ENCODE measurements at places on chromosomes 7 and 10.
A peak's percentile ranks its signal among the peaks of the same experiment; 100 is the strongest.

- no peak for DNase-seq
Observed at GRCh38 chr10:115649217-115649616, 556.1 kb downstream of the ATRNL1 start.

DNA sequence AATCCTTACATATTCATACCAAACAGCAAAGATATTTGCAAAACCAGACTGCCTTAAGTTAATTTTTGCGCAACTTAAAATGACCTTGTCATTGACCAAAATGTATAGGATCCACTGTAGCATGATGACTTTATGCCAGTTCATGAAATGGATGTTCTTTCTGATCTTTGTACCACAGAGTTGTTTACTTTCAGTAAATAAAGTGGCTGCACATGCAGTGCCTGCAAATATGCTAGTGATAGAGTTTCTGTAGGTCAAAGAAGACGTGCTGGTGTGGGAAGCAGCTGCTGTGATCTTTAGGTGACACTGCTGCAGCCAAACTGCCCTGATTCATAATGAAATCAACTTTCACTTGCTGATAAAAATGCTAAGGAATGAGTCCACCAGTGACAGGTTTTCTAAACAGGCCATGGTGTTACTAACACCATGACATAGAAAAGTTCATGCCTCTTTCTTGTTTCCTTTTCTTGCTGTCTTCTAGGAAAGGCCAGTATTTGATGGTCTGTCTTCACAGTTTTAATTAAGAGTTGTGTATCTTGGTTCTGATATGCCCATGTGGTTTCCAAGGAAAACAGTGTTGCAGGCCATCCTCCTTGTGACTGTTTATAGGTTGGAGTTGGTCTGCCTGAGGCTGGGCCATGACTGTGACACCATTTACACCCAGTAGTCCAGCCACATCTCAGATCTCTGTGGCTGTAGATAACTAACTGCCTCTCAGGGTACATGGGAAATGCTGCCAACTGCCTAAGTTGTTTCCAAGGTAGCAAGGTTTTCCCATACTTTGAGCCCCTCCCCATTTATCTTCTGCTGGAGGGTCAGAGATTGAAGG is 62.5 kb downstream of the INSYN2A start:
- no peak for DNase-seq

- DNase-seq = no peak
Observed at GRCh38 chr10:29830531-29831512, 196.1 kb upstream of the SVIL start.

DNA sequence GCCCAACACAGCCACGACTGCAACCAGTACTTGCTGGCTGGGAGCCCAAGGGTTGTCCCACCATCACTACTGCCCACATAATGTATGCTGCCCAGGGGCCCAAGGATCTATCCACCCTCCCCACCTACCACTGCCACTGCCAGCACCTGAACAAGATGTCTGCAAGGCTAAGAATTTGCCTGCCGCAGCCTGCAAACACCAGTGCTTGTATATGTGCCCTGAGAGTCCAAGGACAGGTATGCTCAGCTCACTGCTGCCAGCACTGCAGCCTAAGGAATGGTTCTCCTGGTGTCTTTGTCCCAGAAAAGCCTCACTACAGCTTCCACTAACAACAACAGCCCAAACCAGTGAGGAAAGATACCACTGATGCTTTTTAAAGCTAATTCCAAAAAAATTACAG is 1174.0 kb downstream of the SORCS1 start:
- no peak for DNase-seq

DNA sequence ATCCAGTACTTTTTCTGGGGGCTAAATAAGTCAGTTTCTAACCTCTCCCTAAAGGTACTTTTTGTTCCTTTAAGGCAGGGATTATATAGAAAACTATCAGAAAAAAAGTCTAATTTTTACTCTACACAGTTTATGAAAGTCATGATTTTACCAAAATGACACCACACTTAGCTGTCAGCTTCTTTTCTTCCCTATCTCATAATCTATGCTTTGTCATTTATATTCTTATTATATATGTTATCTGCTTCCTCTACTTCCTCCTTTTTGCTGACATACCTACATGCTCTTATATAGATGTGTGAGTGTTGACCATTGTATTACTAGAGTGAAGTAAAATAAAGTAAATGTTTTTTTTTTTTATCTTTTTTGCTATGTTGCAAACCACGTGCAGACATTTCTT is 203.9 kb upstream of the CHRM2 start:
- no peak for DNase-seq

- peak; percentile 80 for DNase-seq
Observed at GRCh38 chr10:62817121-62817765, 1.1 kb upstream of the EGR2 start.

DNA sequence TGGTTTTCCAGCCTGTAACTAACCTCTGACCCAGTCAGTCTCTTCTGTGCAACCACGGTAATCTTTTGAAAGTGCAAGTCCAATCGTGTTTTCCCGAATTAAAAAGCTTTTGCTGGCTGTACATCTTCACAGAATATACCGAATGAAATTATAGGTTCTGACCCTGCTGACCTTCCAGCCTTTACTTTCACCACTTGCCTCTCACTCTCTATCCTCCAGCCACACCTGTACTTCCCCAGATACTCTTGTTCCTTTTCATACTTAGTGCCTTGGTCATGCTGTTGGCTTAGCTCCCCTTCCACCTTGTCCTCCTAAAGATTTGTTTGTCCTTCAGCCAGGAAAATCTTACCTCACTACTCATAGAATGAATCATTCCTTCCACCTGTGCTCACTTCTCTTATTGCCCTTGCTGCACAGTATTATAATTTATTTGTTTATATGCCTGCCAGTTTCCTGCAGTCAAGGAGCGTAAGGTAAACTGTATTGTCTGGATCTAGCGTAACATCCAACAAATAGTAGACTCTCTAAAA is 2.3 kb upstream of the PNPLA8 start:
- no peak for DNase-seq

DNA sequence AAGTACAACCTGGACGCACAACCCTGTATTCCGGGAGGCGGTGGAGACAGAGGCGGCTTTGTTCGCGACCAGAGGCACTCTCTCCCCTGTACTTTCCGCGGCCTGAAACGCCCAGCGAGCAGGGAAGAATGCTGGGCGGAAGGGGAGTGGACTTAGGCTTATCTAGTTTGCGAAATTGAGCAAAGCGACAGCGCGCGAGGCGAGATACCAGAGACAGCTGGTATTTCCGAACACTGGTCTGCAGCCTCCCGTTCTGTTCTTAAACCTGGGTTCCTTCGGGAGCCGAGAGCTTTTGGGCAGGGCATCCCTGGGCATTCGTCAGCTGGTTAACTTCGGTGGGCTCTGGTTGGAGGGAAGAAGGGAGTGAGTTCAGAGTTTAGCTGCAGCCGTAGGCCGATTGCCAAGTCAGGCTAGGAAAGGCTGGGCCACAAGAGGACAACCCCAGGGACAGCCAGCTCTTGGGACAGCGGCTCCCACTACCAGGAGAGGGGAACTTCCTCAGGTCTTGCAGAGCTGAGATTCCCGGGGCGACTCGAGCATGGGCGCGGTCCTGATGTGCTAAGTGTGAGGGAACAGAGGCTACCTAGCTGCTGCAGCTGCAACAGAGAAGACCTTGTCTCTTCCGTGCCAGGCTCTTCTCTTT is 3.9 kb downstream of the HMX3 start:
- DNase-seq = peak; percentile 63

DNA sequence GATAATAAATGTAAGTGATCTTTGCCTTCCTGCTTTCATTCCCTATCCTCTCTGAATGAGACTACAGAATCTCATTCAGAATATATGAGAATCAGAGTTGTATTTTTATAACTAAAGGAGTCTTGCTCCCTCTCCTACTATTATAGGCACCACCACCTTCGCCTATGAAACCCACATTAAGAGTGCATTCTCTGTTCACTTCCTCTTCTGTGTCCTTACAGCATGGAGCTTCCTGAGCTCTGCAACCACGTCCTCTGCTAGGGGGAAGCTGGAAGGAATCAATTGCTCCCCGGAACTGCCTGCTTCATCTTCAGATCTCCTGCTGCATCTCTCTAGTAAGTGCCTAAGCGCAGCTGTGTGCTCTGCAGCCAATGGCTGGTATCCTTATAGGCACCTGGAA is 820.7 kb downstream of the GRID1 start:
- no peak for DNase-seq

DNA sequence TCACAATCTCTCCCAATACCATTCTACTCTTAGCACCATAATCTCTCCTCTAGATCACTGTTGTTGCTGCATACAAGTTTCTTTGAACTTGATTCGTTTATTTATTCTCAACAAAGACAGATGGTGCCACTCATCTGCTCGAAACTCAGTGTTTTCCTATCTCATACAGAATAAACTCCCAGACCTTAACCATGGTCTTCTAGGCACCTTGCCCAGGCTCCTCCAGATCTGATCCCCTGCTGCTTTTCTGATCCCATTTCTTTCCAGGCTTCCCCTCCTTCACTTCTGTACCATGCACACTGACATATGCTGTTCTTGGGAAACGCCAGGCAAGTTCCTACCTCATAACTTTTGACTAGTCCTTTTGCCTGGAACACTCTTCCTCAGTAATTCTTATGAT is 645.7 kb downstream of the DNAJB9 start:
- no peak for DNase-seq
